ENCODE measurements at places on chromosomes 4 and X. TPM values are rescaled to one million over a fixed set of nuclear protein-coding genes. Genes with fewer than 3 reads are reported as not detected.

DNA sequence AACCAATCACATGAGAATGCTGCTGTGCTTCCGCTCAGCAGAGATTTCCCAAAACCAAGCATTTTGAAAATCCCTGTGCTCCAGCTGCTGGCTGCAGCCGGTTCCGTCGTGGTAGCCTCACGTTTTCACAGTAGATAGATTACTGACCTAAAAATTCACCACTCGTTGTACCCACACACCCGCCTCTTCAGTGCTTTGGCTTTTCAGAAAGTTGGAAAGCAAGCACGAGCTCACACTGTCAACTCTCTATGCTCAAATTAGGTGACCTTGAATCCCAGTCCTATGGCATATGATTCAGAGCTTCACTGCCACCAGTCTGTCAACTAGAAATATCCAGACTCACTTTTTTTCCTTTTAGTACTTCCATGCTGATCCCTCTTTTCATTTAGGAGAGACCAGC, 168.9 kb downstream of the DCTD start:
- DNase-seq: no peak

Gene ADH1A
- 39.0 TPM for total RNA-seq

DNA sequence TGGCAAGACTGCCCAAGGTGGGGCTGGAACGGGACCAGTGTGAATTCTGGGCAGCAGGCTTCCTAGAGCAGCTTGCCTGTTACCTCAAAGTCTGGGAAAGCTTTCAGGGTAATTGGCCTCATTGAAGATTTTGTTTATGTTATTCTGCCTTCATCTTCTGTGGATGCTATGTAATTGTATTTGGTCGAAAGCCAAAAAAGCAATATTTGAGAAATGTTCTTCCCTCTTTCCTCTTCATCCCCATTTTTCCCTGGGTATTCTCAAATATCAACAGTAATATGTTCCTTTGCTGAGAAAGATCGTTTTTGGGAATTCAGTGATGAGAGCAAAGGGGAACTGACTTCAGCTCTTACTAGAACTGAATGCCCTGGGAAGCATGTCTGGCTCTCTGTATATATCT, 12.9 kb downstream of the TMEM131L start:
- DNase-seq: no peak

DNA sequence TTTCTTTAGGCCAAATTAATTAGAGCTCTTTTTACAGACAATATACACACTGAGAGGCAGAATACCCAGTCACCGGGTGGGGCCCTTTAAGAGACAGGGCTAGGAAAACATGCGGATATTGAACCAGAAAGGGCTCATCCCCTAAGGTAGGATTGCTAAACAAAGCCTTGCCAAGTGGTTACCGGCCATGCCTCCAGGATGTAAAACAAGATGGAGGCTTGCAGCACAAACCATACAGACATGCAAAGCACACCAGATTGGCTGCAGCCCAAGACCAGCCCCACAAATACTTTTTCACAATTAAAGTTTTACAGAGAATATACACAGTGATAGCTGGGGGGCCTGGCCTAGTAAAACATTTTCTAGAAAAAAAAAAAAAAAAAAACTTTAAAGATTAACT, 210.0 kb downstream of the KLHL4 start:
- no peak for DNase-seq

DNA sequence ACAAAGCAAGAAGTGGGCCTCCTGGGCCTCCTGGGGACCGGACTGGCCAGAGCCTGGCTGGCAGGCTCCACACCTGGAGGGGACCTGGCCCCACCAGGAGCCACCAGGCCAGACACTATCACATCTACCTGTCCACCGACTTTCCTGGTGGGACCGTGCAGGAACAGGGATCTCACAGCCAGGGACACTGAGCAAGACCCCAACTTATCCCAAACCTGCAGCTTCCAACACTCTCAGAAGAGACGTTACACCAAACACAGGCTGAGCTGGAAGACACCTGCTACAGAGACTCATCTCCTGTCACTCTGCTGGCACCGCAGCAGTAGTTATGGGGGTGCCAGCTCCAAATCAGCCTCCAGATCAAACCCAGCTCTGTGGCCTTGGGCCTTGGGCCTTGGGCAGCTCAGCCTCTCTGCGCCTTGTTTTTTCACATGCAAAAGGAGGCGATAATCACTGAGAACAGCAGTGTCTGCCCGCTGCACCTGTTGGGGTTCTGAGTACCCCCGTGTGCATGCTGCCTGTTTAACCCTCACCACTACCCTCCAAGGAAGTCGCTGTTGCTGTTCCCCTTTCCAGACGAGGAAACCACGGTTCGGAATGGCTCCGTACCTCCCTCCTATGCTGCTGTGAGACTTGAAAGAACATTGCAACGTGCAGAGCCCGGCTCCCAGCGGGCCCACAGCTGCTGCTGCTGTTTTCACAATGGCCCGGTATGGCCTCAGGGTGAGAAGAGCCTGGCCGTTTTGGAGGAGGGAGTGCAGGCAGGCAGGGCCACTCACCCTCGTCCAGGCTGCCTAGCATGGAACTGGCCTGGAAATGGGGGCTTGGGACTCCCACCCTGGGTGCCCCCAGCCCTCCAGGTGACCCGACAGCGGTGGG, 69.6 kb downstream of the ADRA2C start:
- DNase-seq: no peak

Gene C4orf54
- not detected for total RNA-seq

Gene PRIMPOL
- total RNA-seq: 14.5 TPM

DNA sequence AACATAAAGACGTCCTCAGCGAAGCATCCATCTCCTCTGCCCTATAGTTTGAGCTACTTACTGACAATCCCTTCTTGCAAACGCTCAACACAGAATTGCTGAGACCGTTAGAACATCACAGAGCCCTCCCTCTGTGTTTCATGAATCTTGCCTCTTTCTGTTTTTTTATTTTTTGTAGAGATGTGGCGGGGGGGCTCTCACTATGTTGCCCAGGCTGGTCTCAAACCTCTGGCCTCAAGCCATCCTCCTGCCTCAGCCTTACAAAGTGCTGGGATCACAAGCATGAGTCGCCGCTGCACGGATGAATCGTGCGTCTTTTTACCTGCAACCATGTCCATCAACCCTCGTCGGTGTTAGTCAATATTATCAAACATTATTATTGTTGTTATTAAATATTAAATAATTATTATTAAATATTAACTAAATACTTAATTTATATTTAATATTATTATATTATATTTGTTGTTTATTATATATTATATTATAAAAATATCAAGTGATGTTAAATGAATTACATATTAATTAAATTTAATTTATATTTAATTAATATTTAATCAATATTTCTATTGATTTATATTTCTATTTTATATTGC, 200.7 kb downstream of the CRLF2 start:
- DNase-seq: no peak

GRCh38 chr4:120709991-120710390, 212.5 kb downstream of the PRDM5 start:
- DNase-seq: no peak

DNA sequence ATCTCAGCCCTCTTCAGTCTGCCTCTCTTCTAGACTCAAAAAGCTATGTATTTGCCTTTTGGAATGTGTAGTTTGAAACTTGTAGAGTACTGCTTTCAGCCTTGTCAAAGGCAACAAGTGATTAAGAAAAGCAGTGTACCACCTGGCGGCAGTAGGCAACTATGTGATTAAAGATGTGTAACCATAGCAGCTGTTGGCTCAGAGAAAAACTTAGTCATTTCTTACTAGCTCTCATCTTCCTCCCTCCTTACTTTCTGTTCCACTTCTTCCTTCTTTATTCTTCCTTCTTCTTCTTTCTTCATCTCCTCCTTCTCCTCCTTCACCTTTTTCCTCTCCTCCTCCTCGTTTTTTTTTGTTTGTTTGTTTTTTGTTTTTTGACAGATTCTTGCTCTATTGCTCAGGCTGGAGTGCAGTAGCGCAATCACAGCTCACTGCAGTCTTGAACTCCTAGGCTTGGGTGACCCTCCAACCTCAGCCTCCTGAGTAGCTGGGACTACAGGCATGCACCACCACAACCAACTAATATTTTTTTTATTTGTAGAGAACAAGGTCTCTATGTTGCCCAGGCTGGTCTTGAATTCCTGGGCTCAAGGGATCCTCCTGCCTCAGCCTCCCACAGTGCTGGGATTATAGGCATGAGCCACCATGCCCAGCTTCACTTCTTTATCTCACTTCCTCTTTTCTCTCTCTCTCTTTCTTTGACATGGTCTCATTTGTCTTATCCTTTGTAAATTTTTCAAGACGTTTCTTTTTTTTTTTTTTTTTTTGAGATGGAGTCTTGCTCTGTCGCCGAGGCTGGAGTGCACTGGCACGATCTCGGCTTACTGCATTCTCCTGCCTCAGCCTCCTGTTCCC, 32.6 kb downstream of the ABHD18 start:
- no peak for DNase-seq

- DNase-seq: no peak
Measured at GRCh38 chr4:99024481-99025275, 29.2 kb downstream of the METAP1 start.

Gene MAGEA8
- not detected for total RNA-seq

Gene ADAMTS3
- 3.8 TPM for total RNA-seq

DNA sequence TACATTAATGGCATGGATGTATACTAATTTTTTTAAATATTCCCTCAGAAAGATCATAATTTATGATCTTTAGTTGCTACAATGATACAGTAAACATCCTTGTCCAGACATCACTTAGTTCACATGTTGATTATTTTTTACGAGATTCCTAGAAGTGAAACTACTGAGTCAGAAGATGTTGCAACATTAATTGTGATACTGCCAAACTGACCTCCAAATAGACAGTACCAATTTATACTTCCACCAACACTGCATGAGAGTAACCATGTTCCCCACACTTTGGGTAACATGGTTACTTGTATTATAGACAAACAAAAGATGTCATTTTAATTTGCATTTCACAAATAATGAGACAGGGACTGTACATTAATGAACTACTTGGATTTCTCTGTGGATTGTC, 19.6 kb downstream of the RCHY1 start:
- no peak for DNase-seq

Gene CC2D2A
- total RNA-seq: 20.5 TPM

- no peak for DNase-seq
Measured at GRCh38 chr4:169530048-169530447, 82.3 kb downstream of the NEK1 start.

Gene HCFC1
- 11.6 TPM for total RNA-seq

- no peak for DNase-seq
Measured at GRCh38 chrX:112645774-112646173, 34.0 kb downstream of the LHFPL1 start.

Gene RNF150
- total RNA-seq: 9.2 TPM

GRCh38 chr4:53185869-53186585, 179.8 kb downstream of the SCFD2 start:
- no peak for DNase-seq

DNA sequence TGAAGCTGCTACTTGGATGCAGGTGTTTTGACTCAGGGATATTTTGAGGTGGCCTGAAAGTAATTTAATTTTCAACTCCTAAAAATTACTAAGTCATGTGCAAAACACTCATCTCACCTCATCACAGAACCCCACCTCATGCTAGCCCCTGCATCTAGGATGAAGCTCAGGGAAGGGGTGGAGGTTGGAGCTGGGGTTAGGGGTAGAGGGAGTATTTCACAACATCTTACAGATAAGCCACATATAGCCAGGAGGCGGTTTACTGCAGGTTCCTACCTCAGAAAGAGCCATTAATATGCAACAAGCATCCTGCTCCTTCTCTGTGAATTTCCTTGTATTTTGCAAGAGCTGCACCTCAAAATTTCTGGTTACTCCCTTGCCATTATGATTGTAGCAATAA, 70.5 kb upstream of the TSPAN5 start:
- DNase-seq: no peak

Gene PTCHD1
- total RNA-seq: 7.7 TPM

GRCh38 chr4:108171339-108172230, 2.9 kb upstream of the LEF1 start:
- no peak for DNase-seq

DNA sequence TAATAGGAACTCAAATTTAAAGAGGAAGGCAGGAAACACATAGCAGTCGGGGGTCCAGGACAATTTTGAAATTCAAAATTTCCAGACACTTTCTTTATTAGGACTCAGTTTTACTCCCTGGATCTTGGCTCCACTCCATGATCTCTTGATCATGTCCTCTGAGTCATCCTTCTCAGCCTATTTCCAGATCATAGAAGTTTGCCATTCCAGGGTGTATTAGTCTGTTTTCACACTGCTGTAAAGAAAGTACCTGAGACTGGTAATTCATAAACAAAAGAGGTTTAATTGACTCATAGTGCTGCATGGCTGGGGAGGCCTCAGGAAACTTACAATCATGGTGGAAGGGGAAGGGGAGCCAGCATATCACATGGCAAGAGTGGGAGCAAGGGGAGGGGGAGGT, 564.7 kb upstream of the ACTRT1 start:
- no peak for DNase-seq

Gene FAM9C
- not detected for total RNA-seq

- no peak for DNase-seq
Measured at GRCh38 chr4:151797131-151797530, 36.3 kb upstream of the GATB start.

GRCh38 chr4:76947369-76947768, 2.2 kb upstream of the SEPTIN11 start:
- DNase-seq: no peak

Gene CCNB3
- 0.13 TPM for total RNA-seq
